ENCODE measurements at places on chromosomes 7 and 10.

- DNase-seq: no peak
Observed at GRCh38 chr7:103127006-103127405, 21.9 kb downstream of the NAPEPLD start.

DNA sequence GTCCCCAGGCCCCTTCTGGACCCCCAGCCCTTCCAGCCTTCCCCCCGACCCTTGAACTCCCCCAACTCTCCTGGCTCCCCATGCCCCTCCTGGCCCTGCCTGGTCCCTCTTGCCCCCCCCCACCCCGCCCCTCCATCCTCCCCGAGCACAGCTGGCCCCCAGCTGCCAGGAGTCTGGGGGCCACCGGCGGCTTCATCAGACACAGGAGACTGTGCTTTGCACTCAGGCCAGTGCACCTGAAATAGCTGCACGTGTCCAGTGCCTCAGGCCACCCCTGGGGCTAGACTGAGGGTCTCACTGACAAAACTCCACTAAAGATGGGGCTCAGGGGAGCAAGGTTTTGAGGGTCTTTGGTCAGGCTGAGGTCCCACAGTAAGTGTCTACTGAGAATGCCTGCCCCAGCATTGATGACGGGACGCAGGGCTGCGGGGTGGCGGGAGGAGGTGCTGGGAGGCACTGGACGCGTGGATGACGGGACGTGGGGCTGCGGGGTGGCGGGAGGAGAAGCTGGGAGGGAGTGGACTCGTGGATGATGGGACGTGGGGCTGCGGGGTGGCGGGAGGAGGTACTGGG is 6.5 kb downstream of the FOXL3 start:
- peak; percentile 30 for DNase-seq

GRCh38 chr10:110404825-110405224 is 92.9 kb upstream of the DUSP5 start:
- no peak for DNase-seq

DNA sequence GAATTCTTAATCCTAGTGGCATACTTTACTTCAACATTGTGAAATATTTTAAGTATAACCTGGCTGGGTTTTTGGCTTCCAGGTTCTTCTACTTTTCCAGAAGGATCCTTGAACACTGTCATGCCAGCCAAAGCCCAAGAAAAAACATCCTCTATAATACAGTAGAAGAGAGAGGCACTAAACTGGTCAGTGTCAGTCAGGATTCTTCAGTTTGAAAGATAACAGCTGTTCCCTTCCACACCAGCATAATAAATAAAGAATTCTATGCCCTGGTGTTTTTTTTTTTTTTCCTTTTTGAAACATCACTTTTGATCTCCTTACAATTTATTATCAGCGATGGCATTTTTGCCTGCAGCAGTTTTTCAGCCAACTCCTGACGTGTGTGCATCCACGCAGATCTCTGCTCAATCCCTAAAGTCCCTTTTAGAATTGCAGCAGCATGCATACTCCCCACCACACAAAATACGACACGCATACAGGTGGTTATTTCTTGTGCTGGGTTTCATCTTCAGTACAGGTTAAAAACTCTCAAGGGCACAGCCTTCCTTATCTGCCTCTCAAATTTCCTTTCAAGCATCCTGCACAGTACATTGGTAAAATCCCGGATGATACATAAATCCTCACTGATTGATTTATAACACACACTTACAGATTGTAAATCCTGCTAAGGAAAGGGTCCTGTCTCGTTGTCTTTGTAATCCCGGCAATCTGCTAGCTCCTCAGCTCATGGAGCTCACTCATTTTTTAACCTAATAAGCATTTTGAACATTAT is 100.2 kb downstream of the TPK1 start:
- no peak for DNase-seq

DNA sequence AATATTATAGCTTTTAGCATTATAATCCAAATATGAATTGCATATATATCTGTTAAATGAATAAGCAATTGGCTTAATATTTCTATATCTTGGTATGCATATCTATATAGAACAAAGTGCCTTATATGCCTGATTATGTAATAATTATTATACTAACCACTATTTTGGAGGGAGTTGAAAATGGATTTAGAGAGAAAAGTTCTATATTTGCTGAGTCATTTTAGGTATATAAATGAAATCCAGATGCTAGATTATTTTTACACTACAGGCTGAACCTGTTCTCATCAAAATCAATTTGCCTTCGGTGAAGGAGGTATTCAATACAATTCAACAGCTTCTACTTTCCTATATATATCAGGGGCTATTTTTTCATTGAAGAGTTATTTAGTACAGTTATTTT is 276.4 kb downstream of the PCLO start:
- no peak for DNase-seq

GRCh38 chr10:110610308-110610774 is 33.8 kb upstream of the RBM20 start:
- DNase-seq: no peak

DNA sequence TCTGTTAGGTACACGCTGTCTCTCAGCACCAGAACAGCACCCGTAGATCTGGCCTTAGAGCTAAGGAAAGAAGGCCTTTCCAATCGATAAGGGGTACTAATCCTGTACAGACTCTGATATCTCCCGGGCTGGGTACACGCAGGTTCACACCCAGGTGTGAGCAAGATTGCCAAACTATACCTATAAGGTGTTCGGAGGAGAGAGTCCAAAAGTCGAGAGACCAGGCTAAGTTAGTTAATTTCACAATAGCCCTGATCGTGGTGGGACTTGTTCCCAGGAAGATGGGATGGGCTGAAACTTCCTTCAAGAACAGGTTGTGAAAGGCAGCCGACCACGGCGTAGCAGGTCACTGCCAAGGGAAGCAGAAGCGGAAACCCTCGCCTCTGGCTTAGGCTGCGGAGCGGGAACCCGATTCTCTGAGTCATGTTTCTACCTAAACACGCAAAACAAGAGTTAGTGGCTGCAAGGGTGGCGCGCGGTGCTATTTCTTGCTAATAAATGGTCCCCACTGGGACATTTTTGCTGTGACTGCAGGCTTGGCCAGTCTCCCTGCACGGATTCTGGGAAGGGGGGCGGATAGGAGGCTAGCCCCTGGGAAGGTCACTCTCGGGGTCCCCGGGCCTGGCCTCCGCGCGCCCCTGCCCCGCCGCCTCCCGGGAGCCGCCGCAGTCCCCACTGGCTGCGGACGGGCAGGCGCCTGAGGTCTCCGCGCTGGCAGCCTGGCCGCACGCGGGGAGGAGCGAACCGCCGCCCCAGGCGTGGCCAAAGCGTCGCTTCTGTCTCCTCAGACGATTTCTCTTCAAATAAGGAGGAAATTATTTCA is 75.4 kb upstream of the PDSS1 start:
- peak; percentile 84 for DNase-seq

- no peak for DNase-seq
Observed at GRCh38 chr10:11602358-11602757, 9.1 kb downstream of the USP6NL start.

- no peak for DNase-seq
Observed at GRCh38 chr7:108503112-108504026, 22.6 kb downstream of the PNPLA8 start.

GRCh38 chr7:78521961-78522360 is 723.4 kb downstream of the PHTF2 start:
- no peak for DNase-seq

- no peak for DNase-seq
Observed at GRCh38 chr10:18109341-18109870, 30.8 kb upstream of the CACNB2 start.

DNA sequence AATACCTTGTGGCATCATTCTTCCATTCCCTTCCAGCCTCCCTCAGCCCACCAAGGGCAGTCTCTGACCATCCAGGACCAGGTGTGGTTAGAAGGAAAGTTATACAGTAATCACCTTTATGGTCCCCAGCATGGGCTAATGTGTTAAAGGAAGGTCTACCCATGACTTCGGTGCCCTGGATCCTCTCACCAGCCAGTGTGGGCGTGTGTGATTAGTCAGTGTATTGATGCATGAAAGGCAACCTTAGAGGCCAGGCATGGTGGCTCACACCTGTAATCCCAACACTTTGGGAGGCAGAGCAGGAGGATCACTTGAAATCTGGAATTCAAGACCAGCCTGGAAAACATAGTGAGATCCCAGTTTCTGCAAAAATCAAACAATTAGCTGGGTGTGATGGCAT is 88.9 kb downstream of the APBB1IP start:
- DNase-seq: no peak

- no peak for DNase-seq
Observed at GRCh38 chr10:71530781-71531180, 134.1 kb downstream of the CDH23 start.

GRCh38 chr7:102064361-102065025 is 222.2 kb upstream of the SH2B2 start:
- peak; percentile 66 for DNase-seq

DNA sequence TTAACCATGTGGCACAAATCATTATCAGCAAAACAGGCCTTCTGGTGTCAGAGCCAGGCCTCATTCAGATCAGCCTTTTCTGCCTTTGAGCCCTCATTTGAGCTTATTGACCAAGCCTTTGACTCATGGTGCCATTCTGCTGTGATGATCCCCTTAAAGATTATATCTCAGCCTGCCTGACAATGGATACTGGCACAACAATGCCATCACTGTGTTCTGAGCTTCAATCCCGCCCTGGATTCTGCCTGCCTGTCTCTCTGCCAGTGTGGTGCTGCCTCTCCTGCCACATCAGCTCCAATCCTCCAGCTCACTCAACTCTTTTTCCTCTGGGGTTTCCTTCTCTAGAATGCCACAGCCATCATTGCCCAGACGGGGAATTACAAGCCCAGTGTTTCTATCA is 52.6 kb downstream of the SRI start:
- no peak for DNase-seq

GRCh38 chr10:53314876-53315275 is 542.3 kb upstream of the MBL2 start:
- DNase-seq: no peak

GRCh38 chr7:71286336-71286735 is 154.4 kb downstream of the GALNT17 start:
- no peak for DNase-seq

DNA sequence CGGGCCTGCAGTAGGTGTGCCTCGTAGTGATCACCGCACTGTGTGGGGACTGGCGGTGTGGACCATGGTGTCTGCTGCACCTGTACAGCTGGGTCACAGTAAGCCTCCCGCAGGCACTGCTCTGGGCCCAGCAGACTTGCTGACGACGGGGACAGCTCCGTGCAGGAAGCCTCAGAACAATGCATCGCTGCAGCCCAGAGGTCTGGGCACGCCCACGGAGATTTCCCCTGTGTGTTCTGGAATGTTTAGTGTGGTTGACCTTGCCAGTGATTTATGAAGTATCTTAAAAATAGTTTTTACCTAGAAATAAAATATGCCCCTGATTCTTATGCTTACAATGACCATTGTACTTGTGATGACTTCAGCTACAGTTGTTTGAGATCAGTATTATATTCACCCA is 59.1 kb upstream of the ZNF32 start:
- peak; percentile 56 for DNase-seq
